Right lobe of liver (tissue), 6 donors: ENCODE measurements at places on chromosomes 3 and 15.

- DNase-seq: no peak
These were observed 390.6 kb upstream of the CFAP20DC start for GRCh38 chr3:59440285-59441028.

DNA sequence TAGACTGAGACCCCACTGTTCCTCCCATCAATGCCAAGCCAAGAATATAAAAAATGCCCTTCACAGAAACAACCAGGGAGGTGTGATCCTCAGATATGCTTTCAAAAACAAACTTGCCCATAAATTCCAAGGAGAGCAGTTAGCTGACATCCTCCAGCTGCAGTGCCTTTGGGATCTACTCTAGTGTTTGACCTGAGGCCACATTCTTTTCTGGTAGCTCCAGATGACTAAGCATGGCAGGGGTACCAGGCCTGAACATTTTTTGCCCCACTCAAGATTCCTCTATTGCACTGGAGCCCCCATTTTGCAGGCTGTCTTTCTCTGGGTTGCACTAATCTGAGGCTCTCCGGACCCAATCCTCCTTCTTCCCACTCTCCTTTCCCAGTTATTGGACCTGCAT is 27.9 kb upstream of the ACP3 start:
- no peak for DNase-seq

GRCh38 chr15:50260969-50261496 is 4.5 kb downstream of the HDC start:
- no peak for DNase-seq

DNA sequence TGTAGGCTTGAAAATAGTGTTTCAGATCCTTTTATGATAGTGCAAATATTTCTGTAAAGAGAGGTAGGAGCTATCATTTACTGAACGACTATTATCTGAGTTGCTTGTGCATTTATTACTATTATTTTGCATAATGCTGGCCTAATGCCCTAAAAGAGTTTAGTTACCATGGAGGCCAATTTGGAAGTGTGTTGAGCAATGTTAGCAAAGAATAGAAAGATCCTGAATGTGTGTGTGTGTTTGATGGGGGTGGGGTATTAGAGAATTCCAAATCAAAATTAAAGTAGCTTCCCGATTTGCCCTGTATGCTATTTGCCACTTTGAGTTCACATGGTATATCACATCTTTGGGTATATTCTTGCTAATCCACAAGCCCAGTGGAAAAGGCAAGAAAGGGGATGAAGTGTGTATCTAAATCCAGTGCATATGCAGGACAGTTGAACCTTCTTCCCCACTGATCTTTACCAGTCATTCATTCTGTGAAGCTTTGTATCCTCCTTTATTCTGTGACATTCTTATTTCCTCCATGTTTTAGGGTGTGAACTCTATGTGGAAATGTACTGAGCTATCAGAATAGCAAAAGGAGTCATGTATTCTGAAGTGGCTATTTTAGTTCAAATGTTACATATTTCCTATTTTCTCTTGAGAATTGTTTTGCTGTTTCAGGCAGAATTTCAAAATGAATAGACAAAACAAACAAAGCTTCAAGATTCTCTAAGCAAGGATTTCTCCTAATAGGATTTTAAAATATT is 45.7 kb upstream of the PLSCR5 start:
- no peak for DNase-seq

DNA sequence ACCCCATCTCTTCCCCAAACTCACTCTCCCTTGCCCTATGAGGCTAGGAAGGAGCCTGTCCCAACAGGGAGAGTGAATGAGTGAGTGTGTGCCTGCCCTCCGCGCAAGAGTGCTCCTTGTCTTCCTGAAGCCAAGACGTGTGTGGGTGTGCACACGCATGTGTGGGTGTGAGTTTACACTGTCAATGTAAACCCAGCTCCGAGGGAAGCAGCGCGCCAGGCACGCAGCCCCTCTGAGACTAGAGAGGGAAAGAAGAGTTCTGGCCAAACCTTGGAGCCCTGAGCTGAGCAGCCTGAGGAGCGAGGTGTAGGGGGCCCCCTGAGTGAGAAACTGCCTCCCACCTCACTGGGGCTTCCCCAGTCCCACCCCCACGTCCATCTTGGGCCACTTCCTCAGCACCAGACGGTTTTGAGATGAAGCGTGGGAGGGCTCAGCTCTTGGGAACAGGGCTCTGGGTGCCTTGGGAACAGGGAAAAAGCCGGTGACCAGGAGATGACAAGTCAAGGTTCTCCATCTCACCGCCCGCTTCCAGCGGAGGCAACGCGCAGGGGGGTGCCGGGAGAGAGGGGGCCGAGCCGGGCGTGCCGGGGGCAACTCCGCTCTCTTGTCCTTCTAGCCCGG is 5.1 kb downstream of the MECOM start:
- no peak for DNase-seq

DNA sequence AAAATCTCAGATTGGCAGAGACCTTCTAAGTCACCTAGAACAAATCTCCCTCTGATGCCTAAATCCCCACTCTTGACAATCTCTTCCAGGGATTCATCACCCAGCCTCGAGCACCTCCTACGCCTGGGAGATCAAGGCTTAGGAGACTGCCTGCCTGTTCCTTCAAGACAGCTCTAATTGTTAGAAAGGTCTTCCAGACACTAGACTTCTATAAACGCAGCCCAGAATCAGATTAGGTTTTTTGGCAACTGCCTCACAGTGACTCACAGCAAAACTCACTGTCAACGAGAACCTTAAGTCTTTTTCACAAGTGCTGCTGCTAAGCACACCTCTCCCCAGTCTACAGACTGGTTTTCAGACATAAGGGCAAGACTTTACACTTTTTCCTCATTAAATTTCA is 23.1 kb downstream of the SRGAP3 start:
- DNase-seq: no peak

- DNase-seq: no peak
These were observed 11.2 kb upstream of the GTF2A2 start for GRCh38 chr15:59668556-59668955.

GRCh38 chr15:40047415-40048210 is 8.6 kb upstream of the SRP14 start:
- no peak for DNase-seq

GRCh38 chr3:105553851-105554250 is 187.1 kb downstream of the ALCAM start:
- DNase-seq: no peak

DNA sequence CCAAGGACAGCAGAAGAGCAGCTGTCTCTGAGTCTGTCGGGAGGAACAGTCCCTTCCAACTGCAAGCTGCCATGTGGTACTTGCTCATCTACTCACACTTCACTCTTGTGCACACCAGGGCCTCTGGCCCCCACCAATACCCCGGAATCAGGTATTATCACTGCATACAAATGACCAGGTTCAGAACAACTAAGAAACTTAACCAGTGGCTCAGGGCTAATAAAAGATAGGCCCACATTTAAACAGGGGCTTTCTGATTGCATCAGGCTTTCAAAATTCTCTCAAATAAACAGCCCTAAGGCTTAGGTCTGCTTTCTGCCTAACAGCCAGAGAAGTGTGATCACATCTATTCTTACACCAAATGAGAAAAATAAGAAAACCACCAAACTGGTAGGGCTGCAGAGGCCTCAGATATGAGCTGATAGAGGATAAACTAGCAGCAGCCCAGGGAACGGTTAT is 20.7 kb downstream of the CCDC12 start:
- no peak for DNase-seq

DNA sequence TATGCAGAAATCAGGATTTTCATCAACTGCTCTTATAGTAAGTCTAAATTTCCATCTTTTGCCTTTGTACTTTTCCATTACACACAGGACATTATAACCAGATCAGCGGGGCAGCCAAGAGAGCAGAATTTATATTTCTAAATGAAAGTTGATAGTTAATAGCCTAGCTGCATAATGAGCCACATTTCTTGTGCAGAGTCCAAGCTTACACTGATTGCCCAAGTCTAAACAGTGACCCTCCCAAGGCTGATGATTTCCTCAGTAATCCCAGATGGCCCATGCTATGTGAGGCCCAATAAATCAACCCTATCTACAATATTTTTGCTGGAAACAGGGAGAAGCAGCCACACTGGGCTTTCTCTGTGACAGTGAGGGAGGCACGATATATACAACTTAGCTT is 475.8 kb upstream of the KCNMB2 start:
- no peak for DNase-seq

DNA sequence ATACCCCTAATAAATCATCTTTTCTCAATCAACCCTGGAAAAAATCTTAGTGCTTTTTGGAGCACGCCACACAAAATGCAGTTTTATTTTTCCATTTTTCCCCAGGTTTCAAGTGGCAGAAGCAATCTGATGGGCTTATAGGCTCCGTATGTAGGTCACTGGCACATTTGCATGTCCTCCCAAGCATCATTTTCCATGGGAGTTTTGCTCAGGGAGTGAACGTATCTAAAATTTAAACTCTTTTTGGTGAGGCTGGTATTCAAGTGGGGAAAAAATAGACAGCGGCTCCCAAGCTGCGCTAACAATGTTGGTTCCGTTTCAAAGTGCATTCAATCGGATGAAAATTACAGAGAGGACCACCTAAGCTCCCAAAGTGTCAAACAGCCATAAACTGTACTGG is 233.4 kb downstream of the MEX3B start:
- DNase-seq: no peak

DNA sequence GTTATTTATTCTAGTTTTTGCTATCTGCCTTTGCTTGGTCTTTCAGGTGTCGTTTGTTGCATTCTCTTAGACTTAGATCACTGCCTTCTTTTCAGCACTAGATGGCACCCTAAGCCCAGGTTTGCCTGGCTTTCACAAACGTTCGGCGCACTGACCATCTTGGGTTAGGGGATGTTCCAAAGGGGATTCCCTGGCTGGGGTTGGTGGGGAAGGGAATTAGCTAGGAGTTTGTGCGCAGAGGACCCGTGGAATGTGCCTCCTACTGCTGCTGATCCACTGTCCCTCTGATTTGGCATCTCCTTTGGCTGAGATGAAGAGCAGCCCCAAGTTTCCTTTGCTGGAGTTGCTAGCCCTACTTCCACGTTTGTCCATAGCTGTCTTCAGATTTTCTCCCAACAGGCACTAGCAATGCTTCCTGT is 33.9 kb downstream of the PFN2 start:
- DNase-seq: peak; percentile 58

- no peak for DNase-seq
These were observed 24.9 kb upstream of the THRB start for GRCh38 chr3:24519368-24520100.

GRCh38 chr3:101803173-101803782 is 24.3 kb downstream of the NXPE3 start:
- DNase-seq: no peak

GRCh38 chr15:61989667-61990066 is 70.6 kb downstream of the VPS13C start:
- DNase-seq: no peak

DNA sequence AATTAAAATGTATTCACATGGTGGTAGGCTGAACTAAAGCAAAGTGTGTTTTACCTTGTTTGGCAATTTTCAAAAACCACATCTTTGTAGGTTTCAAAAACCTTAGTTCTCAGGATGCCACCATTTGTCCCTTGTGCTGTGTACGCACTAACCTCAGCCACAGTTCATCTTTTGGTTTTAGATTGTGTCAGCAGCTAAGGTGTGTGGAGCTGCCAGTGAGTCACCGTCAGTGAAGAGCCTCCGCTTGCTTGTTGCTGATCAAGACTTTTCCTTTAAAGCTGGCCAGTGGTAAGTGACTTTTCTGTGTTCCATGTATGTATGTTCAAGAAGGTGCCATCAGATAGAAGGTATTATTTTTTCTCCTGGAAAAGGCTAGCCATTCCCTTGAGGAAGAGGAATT is 21.1 kb downstream of the OXNAD1 start:
- no peak for DNase-seq

DNA sequence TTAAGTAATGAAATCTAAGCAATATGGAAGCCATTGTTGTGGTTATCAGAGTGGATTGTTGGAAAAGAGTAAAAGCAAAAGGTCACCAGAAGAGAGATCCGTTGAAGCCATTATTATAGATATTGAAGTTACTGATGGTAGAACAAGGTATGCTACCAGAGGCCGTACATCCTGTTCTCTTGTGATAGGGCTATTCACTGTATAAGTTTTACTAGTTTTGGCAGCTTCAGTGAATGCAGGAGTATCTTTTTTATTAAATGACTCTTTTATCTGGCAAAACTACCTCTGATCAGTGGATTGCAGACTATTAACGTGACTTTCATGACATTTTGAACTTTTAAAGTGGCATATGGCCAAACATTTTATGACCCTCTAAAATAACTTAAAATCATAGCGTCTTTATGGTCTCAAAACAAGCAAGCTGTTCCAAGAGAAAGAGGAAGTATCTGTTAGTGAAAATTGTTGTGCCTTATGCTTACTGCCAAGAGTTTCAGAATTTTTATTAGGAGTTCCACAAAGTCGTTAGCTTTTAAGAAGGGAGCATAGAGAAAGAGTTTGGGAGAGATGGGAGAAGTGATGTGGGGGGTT is 102.9 kb downstream of the LRRC49 start:
- DNase-seq: no peak

DNA sequence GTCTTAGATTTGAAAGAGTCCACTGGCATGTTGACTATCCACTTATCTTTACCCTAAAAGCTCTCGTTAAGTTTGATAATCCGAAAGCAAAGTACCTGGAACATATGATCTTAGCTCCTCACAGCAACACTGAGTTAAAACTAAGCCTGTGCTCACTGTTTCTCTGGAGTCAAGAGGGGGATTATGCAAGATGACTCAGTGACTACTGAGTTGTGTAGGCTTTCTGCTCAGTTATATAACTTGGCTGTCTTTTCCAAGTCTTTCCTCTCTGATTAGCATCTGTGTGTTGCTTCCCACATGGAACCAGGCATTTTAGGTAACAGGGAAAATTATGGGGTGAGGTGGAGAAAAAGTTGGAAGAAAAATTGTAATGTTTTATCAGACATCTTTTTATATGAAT is 31.2 kb upstream of the MYO5C start:
- no peak for DNase-seq

- no peak for DNase-seq
These were observed 34.2 kb upstream of the PEX5L start for GRCh38 chr3:180070925-180071324.

DNA sequence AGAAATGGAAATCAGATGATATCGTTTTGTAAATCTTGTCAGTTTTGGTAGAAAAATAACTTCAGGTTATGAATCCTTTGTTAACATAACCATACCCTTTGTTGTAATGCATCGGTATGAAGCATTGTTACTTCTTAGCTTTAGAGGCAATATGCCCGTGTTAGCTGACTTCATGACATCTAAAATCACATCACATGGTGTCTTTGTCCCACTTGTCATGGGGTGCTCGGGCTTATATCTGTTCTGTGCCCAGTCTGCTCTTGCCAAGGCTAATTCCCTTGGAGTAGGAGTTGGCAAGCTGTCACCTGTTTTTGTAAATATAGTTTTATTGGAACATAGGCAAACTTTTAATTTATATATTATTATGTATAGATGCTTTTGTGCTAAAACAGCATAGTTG is 39.6 kb downstream of the SLC25A26 start:
- no peak for DNase-seq

GRCh38 chr3:98577178-98577895 is 16.1 kb downstream of the CPOX start:
- DNase-seq: no peak

- DNase-seq: no peak
These were observed 263 bp upstream of the UTS2B start for GRCh38 chr3:191330530-191331048.

- no peak for DNase-seq
These were observed 27.4 kb downstream of the SLC7A14 start for GRCh38 chr3:170558427-170558826.
